H1 (cell line): ENCODE measurements at places on chromosomes 16 and 17. TPM values are rescaled to one million over a fixed set of nuclear protein-coding genes. Genes with fewer than 3 reads are reported as not detected.

The SRL gene
- polyA plus RNA-seq = 0.05 and 0.09 TPM in 2 replicates

The KRT25 gene
- polyA plus RNA-seq = not detected in 2 replicates

The ZNF18 gene
- 2.9 and 3.0 TPM in 2 replicates for polyA plus RNA-seq

The PLEKHH3 gene
- 13.5 and 23.7 TPM in 2 replicates for polyA plus RNA-seq

The WNT9B gene
- 0.21 and 0.35 TPM in 2 replicates for polyA plus RNA-seq

The ASGR1 gene
- 14.5 and 16.1 TPM in 2 replicates for polyA plus RNA-seq

The EFCAB5 gene
- 0.02 and 0.05 TPM in 2 replicates for polyA plus RNA-seq

The BEAN1 gene
- 0.05 and 0.08 TPM in 2 replicates for polyA plus RNA-seq

The KCNH6 gene
- 3.6 and 5.0 TPM in 2 replicates for polyA plus RNA-seq

The SUPT4H1 gene
- polyA plus RNA-seq = 115 and 143 TPM in 2 replicates

The TP53TG3D gene
- polyA plus RNA-seq = not detected in 2 replicates

GRCh38 chr17:7203391-7203790 is 16.2 kb downstream of the DLG4 start:
- H3K36me3 ChIP-seq = peaks cover 19% of the 10 kb centered on the region
- DNase-seq = no peak
- no peaks in the 10 kb centered on the region for H3K27me3 ChIP-seq
- H3K27ac ChIP-seq = no peak overlapping the region
- H3K4me1 ChIP-seq = peaks cover 15% of the 10 kb centered on the region

GRCh38 chr16:55091871-55092230 is 161.2 kb downstream of the IRX5 start:
- no peak for DNase-seq
- no peaks in the 10 kb centered on the region for H3K36me3 ChIP-seq
- no peak overlapping the region for H3K27ac ChIP-seq
- no peaks in the 10 kb centered on the region for H3K4me1 ChIP-seq
- no peaks in the 10 kb centered on the region for H3K27me3 ChIP-seq
- no peak overlapping the region for H3K4me3 ChIP-seq

- no peak for DNase-seq
- no peaks in the 10 kb centered on the region for H3K36me3 ChIP-seq
- H3K4me3 ChIP-seq = no peak overlapping the region
- H3K4me1 ChIP-seq = no peaks in the 10 kb centered on the region
These were observed 565.6 kb downstream of the WWOX start for GRCh38 chr16:78664811-78665772.

- no peak overlapping the region for H3K27ac ChIP-seq
- no peak overlapping the region for H3K4me3 ChIP-seq
- no peak for DNase-seq
- no peaks in the 10 kb centered on the region for H3K4me1 ChIP-seq
- H3K27me3 ChIP-seq = no peaks in the 10 kb centered on the region
These were observed 27.4 kb downstream of the CEP95 start for GRCh38 chr17:64534187-64534586.

DNA sequence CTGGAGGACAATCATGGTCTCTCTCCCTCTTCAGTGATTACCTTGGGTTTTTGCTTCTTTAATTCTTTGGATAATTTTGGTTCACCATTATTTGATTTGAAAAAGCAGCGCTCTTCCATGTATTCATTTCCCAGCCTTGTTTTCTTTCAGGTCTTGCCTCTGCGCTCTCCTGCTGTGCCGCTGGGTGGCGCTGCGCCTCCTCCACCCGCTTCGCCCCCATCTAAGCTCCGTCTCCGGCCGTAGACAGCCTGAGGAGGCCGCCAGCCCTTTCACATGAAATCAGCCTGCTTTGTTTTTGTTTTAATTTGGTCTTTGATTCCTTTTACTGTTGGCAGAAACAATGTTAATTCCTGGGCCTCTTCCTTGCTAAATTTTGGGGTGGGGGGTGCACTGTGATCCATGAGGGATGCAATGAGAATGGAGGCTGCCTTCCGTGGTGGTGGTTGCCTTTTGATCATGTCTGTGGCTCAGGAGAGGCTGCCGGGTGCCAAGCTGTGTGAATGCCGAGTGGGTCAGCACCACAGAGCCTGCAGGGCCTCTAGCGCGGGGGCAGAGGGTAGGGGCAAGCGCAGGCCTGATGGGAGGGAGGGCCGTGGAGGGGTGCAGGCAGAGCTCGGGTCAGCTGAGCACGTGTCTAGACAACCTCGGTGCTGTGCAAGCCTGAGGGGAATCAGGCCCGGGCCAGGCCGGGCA is 64.1 kb downstream of the PLD6 start:
- H3K27ac ChIP-seq = no peak overlapping the region
- no peak overlapping the region for H3K4me3 ChIP-seq
- peaks cover 3% of the 10 kb centered on the region; the same call in 1 of the 2 replicates for H3K4me1 ChIP-seq
- DNase-seq = peak; percentile 83

DNA sequence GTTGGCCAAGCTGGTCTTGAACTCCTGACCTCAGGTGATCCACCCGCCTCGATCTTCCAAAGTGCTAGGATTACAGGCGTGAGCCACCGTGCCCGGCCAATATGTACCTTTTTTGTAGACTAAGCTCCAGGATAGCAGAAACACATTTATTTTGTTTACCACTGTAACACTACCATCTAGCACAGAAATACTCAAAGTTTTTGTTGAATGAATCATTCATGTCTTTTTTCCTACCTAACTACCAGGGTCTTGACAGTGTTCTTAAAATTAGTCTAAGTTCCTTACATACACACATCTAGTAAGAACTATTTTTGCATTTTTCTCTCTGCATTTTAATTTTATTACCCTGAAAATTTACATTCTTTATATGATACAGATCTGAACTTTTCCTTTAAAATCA is 44.4 kb downstream of the AKAP10 start:
- DNase-seq = no peak
- H3K4me3 ChIP-seq = no peak overlapping the region
- H3K27ac ChIP-seq = no peak overlapping the region
- H3K4me1 ChIP-seq = no peaks in the 10 kb centered on the region
- no peaks in the 10 kb centered on the region for H3K27me3 ChIP-seq

- no peak overlapping the region for H3K27ac ChIP-seq
- H3K4me3 ChIP-seq = no peak overlapping the region
- no peaks in the 10 kb centered on the region for H3K4me1 ChIP-seq
- DNase-seq = no peak
These were observed 25.7 kb downstream of the ARHGAP17 start for GRCh38 chr16:24989494-24989893.

DNA sequence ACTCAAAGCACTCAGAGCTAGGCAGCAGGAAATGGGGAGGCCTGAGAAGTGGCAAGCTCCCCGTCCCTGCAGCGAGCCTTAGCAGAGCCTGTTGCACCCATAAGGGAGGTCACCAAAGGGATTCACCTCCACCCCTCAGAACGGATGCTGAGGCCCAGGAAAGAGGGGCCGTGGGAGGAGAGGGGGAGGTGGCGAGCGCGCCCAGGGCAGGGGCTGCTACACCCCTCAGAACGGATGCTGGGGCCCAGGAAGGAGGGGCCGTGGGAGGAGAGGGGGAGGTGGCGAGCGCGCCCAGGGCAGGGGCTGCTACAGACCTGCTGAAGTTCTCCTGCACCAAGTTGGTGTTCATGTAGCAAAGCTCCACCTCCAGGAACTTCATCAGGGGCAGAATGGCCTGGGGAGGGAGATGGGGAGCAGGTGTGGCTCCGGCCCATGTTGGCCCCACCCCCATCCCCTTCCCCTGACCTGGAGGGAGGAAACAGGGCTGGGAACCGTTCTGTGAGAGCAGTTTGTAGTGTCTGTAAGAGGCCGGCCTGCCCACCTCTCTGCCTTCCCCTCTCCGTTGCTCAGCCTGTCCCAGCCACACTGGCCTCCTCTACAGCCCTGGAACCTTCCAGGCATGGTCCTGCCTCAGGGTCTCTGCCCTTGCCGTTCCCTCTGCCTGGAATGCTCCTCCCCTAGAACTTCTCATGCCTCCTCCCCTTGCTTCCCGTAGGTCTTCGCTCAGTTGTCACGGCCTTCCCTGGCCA is 11.4 kb downstream of the UNC13D start:
- DNase-seq = no peak
- no peaks in the 10 kb centered on the region for H3K36me3 ChIP-seq
- H3K27ac ChIP-seq = no peak overlapping the region; the same call in 1 of the 2 replicates
- H3K4me3 ChIP-seq = peak overlapping the region; percentile 49
- H3K4me1 ChIP-seq = peaks cover 36% of the 10 kb centered on the region

- H3K4me1 ChIP-seq = no peaks in the 10 kb centered on the region
- H3K27ac ChIP-seq = no peak overlapping the region
- no peaks in the 10 kb centered on the region for H3K36me3 ChIP-seq
- no peaks in the 10 kb centered on the region for H3K27me3 ChIP-seq
- no peak overlapping the region for H3K4me3 ChIP-seq
These were observed 64.6 kb downstream of the WWOX start for GRCh38 chr16:78163772-78164670.

- peaks cover 24% of the 10 kb centered on the region for H3K36me3 ChIP-seq
- H3K4me1 ChIP-seq = no peaks in the 10 kb centered on the region
- no peaks in the 10 kb centered on the region for H3K27me3 ChIP-seq
- DNase-seq = no peak
These were observed 26.7 kb upstream of the JPT2 start for GRCh38 chr16:1651094-1651973.

- H3K4me1 ChIP-seq = no peaks in the 10 kb centered on the region
- peak; percentile 53 for DNase-seq
- no peaks in the 10 kb centered on the region for H3K27me3 ChIP-seq
- peak overlapping the region; percentile 96 for H3K27ac ChIP-seq
- H3K4me3 ChIP-seq = peak overlapping the region; percentile 50
- peaks cover 2% of the 10 kb centered on the region; the same call in 1 of the 2 replicates for H3K36me3 ChIP-seq
These were observed 153.3 kb downstream of the CHD9 start for GRCh38 chr16:53207810-53208752.

GRCh38 chr17:42798011-42798382 is 507 bp downstream of the COA3 start:
- H3K27ac ChIP-seq = no peak overlapping the region
- no peak for DNase-seq
- no peaks in the 10 kb centered on the region for H3K36me3 ChIP-seq
- H3K4me1 ChIP-seq = peaks cover 4% of the 10 kb centered on the region
- H3K4me3 ChIP-seq = peak overlapping the region; percentile 98

GRCh38 chr17:10099051-10099571 is 99.3 kb downstream of the GAS7 start:
- H3K4me1 ChIP-seq = no peaks in the 10 kb centered on the region
- H3K4me3 ChIP-seq = no peak overlapping the region
- no peaks in the 10 kb centered on the region for H3K36me3 ChIP-seq

GRCh38 chr16:67428146-67428731 is 2.7 kb upstream of the HSD11B2 start:
- H3K36me3 ChIP-seq = no peaks in the 10 kb centered on the region
- no peaks in the 10 kb centered on the region for H3K27me3 ChIP-seq
- H3K27ac ChIP-seq = no peak overlapping the region
- no peak overlapping the region for H3K4me3 ChIP-seq
- H3K4me1 ChIP-seq = peaks cover 57% of the 10 kb centered on the region
- DNase-seq = peak; percentile 90

DNA sequence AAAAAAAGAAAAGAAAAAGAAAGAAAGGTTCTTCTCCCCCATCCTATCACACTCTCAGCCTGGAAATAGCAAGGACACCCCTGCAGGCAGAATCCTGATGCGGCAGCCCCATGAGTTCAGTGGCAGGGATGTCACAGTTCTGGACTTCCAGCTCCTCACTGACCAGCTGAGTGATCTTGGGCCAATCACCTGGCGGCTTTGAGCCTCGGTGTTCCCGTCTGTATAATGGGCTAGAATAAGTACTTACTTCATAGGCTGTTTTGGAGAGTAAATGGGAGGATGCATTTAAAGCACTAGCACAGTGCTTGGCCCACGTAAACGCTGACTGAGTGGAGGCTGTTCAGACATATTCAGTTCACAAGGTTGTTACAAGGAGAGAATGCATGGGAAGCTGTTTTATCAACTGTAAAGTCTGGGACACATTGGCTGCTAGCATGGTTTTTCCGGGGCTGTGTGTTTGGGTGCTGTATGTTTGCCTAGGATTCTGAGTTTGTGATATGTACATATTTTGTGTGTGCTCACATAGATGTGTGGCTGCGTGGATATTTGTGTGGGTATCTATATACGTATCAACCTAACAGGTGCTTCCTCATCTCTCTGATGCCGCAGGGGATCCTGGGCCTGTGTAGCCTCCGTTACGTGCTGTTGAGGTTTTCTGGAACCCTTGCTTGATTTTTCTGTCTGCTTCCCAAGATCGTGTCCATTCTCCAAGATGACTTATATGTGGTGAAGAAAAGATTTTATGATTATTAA is 3.4 kb downstream of the BHLHA9 start:
- peaks cover 28% of the 10 kb centered on the region for H3K27me3 ChIP-seq
- H3K4me3 ChIP-seq = no peak overlapping the region
- H3K4me1 ChIP-seq = peaks cover 9% of the 10 kb centered on the region
- no peaks in the 10 kb centered on the region for H3K36me3 ChIP-seq

DNA sequence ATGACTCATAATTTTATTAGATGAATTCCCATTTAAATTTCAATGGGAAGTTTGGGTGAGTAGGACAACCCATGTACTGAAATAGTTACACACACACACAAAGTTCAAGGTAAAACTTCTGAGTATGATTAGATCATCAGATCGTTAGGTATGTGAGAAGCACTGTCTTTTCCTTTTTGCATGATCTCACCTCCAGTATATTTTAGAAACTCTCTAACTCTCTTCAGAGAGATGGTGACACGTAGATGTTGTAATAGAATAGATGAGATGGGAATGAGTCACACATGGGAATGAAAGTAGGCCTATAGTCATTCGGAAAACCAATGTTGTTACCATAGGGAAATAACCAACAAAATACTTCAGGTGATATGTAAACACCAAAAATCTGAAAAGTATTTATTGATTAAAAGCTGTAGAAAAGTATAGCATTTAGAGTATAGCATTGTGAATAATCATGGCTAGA is 22.2 kb downstream of the KRT23 start:
- H3K27me3 ChIP-seq = no peaks in the 10 kb centered on the region
- no peak overlapping the region for H3K4me3 ChIP-seq
- H3K36me3 ChIP-seq = no peaks in the 10 kb centered on the region
- H3K4me1 ChIP-seq = no peaks in the 10 kb centered on the region
- H3K27ac ChIP-seq = no peak overlapping the region
- no peak for DNase-seq

DNA sequence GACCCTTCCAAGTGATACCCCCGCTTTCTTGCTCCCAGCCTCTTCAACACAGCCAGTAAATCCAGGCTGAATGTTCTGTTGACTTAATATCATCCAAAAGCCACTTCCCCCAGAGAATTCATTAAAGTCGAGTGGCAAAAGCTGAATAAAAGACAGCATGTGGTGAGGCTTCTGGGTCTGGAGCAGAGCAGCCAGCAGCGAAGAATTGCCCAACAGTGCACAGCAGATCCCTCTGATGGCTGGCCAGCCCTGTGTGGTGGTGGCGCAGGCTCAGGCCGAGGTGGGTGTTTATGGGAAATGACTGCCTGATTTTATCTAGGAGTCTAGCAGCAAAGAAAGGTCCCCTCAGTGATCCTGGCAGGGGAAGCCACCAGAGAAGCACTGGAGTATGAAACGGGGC is 30.3 kb upstream of the RCVRN start:
- no peak overlapping the region for H3K27ac ChIP-seq
- no peaks in the 10 kb centered on the region for H3K27me3 ChIP-seq
- no peaks in the 10 kb centered on the region for H3K4me1 ChIP-seq

DNA sequence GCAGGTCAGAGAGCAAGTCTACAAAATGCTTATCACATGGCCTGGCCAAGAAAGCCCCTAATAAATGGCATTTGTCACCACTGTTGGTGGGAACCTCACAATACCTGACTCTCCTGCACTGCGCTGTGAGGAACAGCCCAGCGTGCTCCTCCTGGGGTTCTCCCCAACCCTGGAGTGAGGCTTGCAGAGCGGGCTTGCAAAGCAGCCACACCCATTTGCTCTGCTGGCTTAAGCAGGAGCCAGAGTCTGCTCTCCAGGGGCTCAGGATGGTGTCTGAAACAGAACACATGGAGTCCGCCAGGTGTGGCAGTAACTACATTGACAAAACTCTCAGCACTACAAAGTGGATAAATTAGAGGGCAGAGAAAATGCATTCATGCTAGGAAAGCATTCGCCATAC is 331.0 kb upstream of the CCL2 start:
- H3K27me3 ChIP-seq = no peaks in the 10 kb centered on the region
- no peak overlapping the region for H3K27ac ChIP-seq
- DNase-seq = no peak
- H3K4me3 ChIP-seq = no peak overlapping the region
- no peaks in the 10 kb centered on the region for H3K36me3 ChIP-seq
- H3K4me1 ChIP-seq = peaks cover 16% of the 10 kb centered on the region
